ENCODE measurements at places on chromosomes 1 and 21.

GRCh38 chr1:32592943-32593342 is 53.7 kb downstream of the ZBTB8A start:
- no peak for DNase-seq

- DNase-seq, result no peak
These were observed 322.9 kb downstream of the MATN1 start for GRCh38 chr1:30400507-30400906.

GRCh38 chr1:1166642-1167397 is 6.9 kb upstream of the TTLL10 start:
- DNase-seq, result no peak

DNA sequence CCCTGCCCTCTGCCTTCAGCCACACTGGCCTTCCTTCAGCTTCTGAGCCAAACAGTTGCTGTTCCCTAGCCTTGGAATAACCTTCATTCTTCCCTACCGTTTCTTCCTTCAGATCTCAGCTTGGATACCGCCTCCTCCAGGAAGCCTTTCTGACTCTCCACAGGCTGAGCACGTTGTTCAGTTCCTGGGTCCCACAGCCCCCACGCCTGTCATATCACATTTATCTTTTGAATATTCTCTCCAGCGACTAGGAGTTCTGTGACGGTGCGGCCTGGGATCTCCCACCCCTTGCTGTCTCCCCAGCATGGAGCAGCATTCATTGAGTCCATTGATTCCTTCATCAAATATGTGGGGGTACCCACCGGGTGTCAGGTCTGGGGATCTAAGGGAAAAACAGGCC is 39.2 kb downstream of the EPHA2 start:
- no peak for DNase-seq

- DNase-seq, result no peak
These were observed 51.0 kb upstream of the IKBKE start for GRCh38 chr1:206419250-206419649.

All from NCI-H2029 (cell line).